ENCODE measurements at places on chromosomes 7 and 10.
A peak's percentile ranks its signal among the peaks of the same experiment; 100 is the strongest.

- DNase-seq, result no peak
Measured at GRCh38 chr10:787933-788651, 98.6 kb upstream of the DIP2C start.

DNA sequence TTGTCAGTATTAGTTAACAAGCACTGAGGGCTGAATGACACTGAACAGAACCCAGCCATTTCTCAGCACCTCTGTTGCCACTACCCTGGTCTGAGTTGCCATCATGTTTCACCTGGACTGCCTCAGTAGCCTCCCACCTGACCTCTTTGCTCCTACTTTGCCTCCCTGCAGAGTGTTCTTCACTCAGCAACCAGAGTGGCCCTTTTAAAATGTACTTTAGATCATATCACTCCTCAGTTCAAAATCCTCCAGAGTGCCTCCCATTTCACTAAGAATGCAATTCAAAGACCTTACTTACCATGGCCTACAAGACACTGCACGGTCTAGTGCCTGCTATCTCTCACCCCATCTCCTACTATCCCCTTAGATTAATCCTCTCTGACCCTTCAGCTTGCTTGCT is 214.5 kb downstream of the AUTS2 start:
- no peak for DNase-seq

DNA sequence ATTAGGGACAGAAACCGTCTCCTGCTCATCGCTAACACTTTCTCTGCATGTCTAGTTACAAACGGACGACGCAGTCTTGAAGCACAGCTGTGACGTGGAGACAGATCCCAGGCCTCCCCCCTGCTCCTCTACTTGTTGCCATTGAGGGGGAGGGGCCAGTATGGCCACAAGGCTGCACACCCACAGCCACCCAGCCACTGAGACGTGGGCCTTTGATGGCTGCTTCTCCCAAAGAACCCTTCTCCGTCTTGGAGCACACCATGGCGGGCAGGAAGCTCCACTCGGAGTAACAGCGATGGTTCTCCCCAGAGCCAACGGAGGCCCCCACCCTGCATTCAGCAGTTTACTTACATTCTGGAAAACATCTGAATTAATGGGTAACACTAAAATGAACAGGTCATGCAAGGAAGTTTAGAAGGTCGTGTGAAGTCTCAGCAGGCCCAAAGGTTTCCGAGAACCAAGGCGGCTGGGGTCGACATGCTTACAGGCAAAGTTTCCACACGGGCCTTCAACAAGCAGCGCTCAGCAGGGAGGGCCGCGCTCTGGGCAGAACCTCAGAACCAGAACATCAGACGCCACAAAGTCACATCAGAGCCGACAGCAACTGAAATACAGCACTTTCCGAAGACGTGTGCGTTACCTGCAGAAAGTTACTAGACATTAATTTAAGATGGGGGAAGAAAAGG is 169.6 kb downstream of the DIP2C start:
- DNase-seq, result no peak

DNA sequence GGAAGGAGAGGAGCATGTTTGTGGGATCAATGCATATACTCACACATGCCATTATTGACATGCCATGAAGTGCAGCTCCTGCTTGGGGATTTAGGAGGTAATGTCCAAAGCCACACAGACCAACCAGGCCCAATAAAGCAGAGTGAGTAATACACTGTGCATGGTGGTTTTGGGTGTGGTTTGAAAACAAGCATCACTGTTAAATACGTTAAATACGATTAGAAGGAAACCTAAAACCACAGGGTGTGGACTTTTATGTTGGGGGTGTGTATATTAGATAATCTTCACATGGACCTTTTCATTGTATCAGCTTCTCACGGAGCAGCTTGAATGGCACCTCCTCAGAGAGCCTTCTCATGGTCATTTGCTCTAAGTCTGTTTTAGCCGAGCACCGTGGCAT is 10.4 kb upstream of the EIF3A start:
- peak; percentile 38 for DNase-seq

GRCh38 chr7:69864822-69865221 is 266.5 kb downstream of the AUTS2 start:
- no peak for DNase-seq

DNA sequence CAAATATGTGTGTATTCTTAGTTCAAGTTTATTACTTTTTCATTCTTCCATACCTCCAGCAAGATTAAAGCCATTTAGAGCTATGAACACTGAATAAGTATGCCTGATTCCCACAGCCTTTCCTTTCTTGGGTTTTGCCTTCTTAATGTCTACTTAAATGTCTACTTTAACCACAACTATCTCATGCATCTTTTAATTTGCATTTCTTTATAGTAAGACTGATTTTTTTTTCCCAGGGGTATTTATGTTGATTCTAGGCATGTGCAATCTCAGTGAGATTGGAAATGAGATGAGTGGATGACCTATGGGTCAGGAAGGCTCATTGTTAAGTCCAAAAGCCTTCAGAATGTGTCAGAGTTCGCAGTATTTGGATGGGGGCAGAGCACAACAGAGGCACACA is 3.6 kb downstream of the PCBD1 start:
- no peak for DNase-seq

GRCh38 chr7:91880413-91881241 is at the start of gene MTERF1:
Gene MTERF1 (minus strand): TSS chr7:91880702. CDS start chr7:91880083, 619 bp downstream.
- peak; percentile 92 for DNase-seq

DNA sequence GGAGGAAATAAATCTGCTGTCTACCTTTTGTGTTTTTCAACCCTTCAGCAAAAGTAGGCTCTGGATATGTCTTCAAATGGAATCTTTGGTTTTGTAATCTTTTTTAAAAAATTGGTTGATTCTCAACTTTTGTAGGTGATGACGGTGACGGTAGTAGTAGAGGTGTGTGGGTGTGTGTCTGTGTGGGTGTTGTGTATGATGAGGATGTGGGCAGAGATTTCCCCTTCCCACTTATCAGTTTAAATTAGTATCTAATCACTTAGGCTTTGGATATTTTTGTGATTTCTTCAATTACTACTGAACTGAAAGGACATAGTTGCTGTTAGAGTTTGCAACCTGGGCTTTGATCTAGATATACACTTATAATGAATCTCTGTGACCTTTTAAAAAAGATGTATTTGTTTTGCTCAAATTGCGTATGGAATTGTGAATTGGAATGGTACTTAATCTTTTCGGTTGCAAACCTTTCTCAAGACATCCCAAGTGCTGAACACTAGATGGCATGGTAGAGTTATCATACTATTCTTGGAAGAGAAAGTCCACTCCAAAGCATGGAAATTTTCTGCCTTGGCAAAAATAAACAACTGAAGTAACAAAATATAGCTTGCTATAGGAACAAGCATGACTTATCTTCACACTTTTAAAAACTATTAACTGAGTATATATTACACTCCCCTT is 51.9 kb upstream of the A1CF start:
- DNase-seq, result no peak

DNA sequence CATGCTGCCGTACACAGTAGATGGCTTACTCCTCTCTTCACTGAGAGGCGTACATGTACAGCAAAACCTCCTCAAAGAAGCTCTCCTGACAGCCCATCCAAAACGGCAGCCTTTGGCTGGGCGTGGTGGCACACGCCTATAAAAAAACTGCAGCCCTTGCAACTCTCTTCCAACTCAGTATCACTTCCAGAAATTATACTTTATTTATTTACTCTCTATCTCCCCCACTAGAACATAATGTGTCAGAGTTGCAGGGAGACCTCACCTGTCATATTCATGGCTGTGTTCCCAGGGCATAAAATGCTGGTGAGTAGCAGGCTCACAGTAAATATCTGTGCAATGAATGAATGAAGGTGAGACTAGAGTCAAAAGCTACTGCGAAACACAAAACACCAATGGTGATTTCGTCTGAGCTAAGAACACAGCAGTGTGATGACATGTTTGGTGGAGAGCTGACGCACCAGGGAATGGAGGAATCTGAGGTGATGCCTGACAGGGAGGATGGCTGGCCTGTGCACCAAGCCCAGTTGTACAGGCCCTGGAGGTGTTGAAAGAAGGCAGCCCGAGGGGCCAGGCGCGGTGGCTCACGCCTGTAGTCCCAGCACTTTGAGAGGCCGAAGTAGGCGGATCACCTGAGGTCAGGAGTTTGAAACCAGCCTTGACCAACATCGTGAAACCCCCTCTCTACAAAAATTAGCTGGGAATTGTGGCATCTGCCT is 55.3 kb downstream of the COBL start:
- no peak for DNase-seq

DNA sequence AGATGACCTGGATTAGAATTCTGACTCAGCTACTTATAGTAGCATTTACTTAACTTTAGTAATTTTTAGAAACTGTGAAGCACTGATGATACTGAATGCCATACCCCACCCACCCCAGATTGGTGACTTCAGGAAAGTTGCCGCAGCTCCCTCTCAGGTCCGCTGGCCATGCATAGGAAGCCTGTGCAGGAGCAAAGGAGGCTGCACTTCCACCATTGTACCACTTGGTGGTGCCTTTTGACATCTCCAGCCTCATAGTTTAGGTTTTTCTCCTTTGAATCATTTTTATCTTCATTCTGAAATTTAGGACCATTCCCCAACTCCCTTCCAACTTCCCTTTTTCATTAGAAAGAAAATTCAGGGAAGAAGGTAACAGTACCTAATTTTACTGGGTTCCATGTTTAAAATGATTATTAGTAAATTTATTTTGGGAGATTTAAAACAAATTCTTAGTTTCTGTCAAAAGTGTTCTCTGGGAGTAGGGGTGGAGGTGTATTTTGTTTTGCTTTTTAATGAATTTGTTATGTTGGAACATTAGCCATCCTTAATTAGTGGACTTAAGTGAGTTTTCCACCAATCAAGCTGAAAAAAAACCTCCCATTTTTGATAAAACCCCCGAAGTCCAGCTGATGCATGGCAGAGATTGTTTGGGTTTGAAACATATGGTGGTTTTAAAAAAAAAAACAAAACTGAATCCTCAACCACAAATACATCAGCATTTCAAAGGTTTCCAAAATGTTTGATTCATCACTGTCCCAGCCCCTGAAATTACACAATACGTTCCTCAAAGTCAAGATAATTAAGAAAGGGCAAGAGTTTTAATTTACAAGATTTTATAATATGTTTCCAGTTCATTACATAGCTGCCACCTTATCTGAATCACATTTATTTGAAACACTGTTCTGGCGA is 109.6 kb downstream of the WNT2 start:
- DNase-seq, result peak; percentile 53

DNA sequence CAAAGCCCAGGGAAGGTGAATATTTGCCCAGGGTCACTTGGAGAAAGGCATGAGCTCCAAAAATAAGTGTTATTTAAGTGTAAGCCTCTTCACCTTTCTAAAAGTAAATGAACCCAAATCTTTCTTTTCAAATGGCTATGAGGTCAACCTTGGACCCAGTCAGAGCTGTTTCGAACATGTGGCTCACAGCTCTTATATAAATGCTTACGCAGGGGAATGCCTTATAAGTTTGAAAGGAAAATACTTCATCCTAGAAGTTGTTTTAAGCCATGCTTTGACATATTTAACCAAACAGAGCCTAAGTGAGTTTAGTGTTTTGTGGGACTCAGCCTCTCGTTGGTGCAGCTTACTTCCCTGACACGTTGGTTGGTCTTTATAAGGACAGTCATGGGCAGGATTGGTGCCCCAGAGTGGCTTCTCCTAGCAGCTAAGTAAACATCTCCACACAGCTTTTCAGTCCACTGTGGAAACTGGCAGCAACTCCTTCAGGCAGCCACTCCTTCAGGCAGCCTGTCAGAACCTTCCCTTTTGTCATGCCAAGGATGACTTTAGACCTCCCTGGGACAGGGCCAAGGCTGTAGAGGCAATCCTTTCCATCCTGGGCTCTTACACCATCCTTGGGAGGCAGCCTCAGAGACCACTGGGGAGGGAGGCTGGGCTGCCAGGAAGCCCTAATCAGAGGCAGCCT is 43.6 kb downstream of the MINDY4 start:
- no peak for DNase-seq

DNA sequence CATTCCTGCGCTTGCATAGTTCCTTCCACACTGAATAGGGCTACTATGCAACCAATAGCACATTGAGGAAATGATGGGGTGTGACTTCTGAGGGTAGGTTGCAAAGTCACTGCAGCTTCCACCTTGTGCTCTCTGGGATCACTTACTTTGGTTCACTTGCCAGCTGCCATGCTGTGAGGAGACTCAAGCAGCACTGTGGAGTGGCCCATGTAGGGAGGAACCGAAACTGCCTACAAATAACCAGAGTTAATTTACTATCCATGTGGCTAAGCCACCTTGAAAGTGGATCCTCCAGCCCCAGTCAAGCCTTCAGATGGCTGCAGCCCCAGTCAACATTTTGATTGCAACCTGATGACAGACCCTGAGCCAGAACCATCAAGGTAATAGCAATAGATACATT is 64.3 kb downstream of the FAM204A start:
- DNase-seq, result no peak

GRCh38 chr10:114635101-114635500 is 23.0 kb downstream of the ABLIM1 start:
- no peak for DNase-seq

- DNase-seq, result no peak
Measured at GRCh38 chr7:40544871-40545303, 410.1 kb downstream of the SUGCT start.

DNA sequence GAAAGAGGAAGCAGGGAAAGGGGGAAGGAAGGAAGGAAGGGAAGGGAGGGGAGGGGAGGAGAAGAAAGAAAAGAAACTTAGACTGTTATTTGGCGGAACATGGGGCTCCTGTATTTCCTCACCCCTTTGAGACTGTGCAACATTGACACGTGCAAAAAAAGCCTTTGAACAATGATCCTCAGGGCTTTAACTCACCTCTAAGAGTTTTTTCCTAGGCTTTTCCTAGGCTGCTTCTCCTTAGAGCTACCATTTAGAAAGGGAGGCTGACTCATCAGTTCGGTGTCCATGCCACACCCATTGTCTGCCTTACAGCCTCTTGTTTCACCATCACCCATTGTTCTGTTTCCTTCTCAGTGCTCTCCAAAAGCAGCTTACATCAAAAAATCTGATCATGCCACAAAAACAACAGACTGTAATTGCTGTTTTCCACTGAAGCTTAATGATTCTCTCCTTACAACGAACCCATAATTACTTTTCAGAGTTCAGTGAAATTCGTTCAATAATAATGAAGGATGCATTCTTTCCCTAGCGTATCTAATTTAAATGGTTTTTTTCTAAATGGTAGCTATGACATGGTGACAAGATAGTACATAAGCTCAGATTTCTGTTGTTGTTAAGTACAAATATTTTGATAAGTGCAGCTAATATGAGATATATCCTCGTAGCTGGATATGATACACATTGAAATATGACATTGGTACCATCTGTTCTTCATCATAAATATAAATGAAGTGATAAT is 90.8 kb downstream of the PRLHR start:
- no peak for DNase-seq
